ENCODE measurements at places on chromosomes 2 and 18. TPM values are rescaled to one million over a fixed set of nuclear protein-coding genes. Genes with fewer than 3 reads are reported as not detected.

DNA sequence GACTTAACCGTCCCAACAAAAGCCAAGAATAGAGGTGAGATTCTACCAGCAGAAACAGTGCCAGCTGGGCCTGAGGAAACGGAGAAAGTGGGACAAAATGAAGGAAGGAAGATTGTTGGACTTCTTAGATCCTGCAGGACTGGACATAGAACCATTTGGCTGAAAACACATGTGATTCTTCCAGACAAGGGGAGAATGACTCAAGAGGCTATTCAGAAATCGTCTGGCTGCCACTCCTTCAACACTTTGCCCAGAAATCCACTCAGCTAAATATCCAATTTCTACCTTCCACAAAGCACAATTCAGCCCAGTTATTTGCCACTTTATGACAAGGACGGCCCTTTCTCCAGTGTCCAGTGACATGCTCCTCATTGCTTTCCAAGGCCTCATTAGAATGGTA, 61.6 kb downstream of the SNORC start:
- no peak overlapping the region for H3K27ac ChIP-seq
- H3K4me1 ChIP-seq, result peaks cover 16% of the 10 kb centered on the region
- H3K36me3 ChIP-seq, result no peaks in the 10 kb centered on the region
- H3K27me3 ChIP-seq, result peaks cover 22% of the 10 kb centered on the region
- no peak overlapping the region for H3K4me3 ChIP-seq

GRCh38 chr2:3597567-3597966, 2.7 kb downstream of the COLEC11 start:
- no peaks in the 10 kb centered on the region for H3K36me3 ChIP-seq
- peaks cover 12% of the 10 kb centered on the region for H3K4me1 ChIP-seq
- H3K27me3 ChIP-seq, result no peaks in the 10 kb centered on the region
- DNase-seq, result no peak
- H3K27ac ChIP-seq, result no peak overlapping the region

DNA sequence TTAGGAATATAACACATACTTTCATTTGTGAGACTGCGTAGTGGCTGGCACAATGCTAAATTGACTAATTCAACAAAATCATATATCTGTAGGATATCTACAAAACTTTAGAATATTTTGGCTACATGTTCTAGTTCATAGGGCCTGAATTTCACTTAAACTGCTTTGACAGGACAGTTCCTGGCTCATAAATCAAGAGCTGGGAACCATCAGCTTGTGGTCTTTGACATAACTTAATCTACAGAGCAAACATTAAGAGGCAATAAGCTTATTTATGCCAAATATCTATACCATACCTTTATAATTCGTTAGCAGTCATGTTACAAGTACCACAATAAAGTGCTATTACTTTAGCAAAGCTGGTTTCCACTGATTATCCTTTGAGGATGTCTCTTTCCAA, 83.5 kb downstream of the ROCK2 start:
- no peak overlapping the region for H3K27ac ChIP-seq
- no peak overlapping the region for H3K4me3 ChIP-seq
- H3K4me1 ChIP-seq, result peaks cover 12% of the 10 kb centered on the region
- H3K36me3 ChIP-seq, result no peaks in the 10 kb centered on the region
- no peak for DNase-seq

- peaks cover 72% of the 10 kb centered on the region for H3K4me1 ChIP-seq
- H3K36me3 ChIP-seq, result no peaks in the 10 kb centered on the region
- no peaks in the 10 kb centered on the region for H3K27me3 ChIP-seq
These were observed 210.7 kb downstream of the KLHL29 start for GRCh38 chr2:23595601-23596251.

- peak overlapping the region; percentile 0 for H3K27ac ChIP-seq
- H3K27me3 ChIP-seq, result no peaks in the 10 kb centered on the region
- H3K36me3 ChIP-seq, result no peaks in the 10 kb centered on the region
- H3K4me3 ChIP-seq, result no peak overlapping the region
These were observed 92.9 kb upstream of the CYP1B1 start for GRCh38 chr2:38168710-38169480.

DNA sequence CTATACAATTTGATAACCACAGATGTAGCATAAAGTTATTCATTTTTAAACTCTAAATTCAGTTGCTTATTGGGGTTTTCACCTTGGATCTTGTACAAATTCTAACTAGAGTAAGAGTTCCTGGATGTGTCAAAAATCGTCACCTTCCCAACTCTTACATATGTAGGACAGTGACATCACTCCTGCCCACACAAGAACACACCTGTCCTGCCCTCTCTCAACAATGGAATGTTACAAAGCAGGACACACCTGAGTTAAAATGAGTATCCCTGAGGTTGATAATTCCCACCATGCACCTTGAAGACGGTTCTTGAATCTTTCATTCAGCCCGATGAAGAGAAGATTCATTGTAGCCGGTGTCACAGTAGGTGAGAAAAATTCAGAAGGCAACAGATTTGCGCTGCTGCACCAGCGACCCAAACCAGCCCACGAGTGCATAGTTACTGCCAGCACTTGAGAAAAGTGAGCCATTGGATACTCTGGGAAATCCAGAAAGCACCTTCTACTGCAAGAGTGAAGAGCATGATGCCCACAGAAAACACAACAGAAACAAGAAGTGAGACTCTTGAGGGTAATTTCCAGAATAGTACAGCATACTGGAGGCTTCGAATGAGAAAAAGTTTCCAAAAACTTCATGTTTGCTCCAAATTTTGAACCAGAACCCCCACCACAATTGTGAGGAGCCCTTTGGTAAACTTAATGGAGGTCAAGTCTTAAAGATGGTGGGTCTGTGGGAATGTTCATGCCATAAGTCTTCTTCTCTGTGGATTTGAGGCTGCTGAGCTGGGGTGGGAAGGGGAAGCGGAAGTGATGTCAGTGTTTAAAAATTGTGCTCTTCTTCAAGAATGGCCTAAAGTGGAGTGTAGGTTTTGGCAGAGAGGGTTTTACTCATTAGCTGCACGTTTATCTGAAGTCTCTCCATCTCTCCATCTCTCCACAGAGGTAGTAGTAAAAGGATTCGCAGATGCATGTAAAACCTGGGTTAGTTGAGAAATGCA, 34.7 kb upstream of the ADAM23 start:
- DNase-seq, result no peak
- no peaks in the 10 kb centered on the region for H3K27me3 ChIP-seq
- H3K27ac ChIP-seq, result no peak overlapping the region
- no peaks in the 10 kb centered on the region for H3K4me1 ChIP-seq

DNA sequence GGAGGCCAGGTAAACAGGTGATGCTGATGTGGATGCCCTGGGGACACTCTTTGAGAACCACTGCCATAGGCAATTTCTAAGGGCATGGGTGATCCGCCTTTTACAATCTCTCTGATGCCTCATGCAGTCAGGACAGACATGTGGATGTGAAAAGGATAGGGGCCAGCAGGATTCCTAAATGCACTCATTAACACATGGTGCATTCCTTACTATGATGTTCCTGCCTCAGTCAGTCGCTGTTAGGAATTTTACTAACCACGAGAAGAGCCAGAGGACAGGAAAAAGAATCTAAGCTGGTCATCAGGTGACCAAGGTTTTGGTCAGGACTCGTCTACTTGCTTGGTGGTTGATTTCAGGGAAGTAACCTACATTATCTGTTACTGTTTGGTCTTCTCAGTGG, 191.0 kb downstream of the ARL4C start:
- H3K27ac ChIP-seq, result no peak overlapping the region
- no peaks in the 10 kb centered on the region for H3K4me1 ChIP-seq
- no peak for DNase-seq
- H3K27me3 ChIP-seq, result no peaks in the 10 kb centered on the region

- DNase-seq, result no peak
- no peak overlapping the region for H3K4me3 ChIP-seq
- no peaks in the 10 kb centered on the region for H3K4me1 ChIP-seq
- no peak overlapping the region for H3K27ac ChIP-seq
- no peaks in the 10 kb centered on the region for H3K36me3 ChIP-seq
These were observed 54.5 kb upstream of the SPAG16 start for GRCh38 chr2:213229814-213230213.

DNA sequence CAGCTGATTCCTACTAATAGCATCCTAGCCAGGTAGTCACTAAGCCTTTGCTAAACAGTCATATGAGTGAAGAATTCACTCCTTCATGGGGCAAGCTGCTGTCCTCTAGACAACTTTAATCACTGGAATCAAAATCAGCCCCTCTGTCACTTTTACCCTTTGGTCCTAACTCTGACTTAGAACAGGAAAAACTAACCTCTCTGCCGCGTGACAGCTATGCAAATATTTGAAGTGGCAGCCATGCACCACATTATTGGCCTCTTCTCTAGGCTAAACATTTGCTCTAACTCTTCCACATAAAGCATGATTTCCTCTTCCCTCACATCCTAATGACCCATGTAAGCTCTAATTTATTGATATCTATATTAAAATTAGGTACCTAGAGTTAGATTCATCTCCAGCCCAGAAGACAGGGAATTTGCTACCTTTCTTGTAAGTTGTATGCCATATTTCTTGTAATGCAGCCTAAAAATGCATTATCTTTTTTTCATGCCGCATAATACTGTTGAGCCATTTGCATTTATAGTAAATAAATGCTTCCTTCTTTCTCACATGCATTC, 12.8 kb upstream of the ONECUT2 start:
- DNase-seq, result no peak
- H3K27ac ChIP-seq, result no peak overlapping the region
- H3K4me1 ChIP-seq, result no peaks in the 10 kb centered on the region
- H3K36me3 ChIP-seq, result no peaks in the 10 kb centered on the region
- no peak overlapping the region for H3K4me3 ChIP-seq

- no peak overlapping the region for H3K27ac ChIP-seq
- H3K4me3 ChIP-seq, result no peak overlapping the region
- no peaks in the 10 kb centered on the region for H3K27me3 ChIP-seq
- no peak for DNase-seq
- H3K4me1 ChIP-seq, result no peaks in the 10 kb centered on the region
- no peaks in the 10 kb centered on the region for H3K36me3 ChIP-seq
These were observed 17.3 kb upstream of the FHL2 start for GRCh38 chr2:105416156-105416555.

DNA sequence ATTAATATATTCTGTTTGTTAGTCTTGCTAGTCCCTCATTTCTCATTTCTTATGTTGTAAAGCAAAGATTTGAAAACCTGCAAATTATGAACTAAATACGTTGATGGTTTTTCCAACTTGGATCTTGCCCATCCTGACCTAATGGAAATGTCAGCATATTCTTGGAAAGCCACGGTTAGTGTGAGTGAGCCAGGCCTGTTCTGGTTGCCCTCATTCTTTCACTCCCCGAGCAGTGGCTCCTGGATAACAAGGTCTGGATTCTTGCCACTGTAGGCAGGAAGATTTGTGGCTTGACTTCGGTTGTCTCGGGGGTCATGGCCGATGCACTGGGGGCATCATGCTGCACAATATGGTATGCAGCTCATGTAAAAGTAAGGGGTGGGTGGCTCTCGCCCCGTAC, 359.1 kb downstream of the MEIS1 start:
- H3K27ac ChIP-seq, result peak overlapping the region; percentile 69
- no peaks in the 10 kb centered on the region for H3K36me3 ChIP-seq
- no peak overlapping the region for H3K4me3 ChIP-seq
- peaks cover 61% of the 10 kb centered on the region for H3K4me1 ChIP-seq
- DNase-seq, result peak; percentile 65

DNA sequence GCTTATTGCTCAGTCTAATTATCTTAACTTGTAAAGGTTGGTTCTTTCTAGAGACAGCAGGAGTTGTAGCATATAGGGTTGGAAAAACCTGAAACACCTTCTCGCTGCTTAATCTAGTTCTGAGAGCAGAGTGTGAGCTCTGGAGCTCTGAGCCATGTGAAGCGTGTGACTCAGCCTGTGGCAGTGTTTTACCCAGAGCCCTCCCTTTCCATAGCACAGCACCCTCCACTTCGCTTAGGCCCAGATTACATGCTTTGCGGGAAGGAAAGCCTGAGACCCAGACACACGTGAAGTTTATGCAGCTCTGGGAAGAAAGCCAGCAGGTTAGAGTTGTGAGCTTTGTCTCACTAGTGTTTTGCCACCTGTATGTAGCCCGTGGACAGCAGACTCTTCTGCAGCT, 74.5 kb downstream of the INPP4A start:
- peak; percentile 25 for DNase-seq
- peak overlapping the region; percentile 6 for H3K27ac ChIP-seq
- no peak overlapping the region for H3K4me3 ChIP-seq
- H3K36me3 ChIP-seq, result peaks cover 8% of the 10 kb centered on the region
- no peaks in the 10 kb centered on the region for H3K27me3 ChIP-seq

GRCh38 chr2:98474979-98475632, 30.4 kb downstream of the INPP4A start:
- peak; percentile 17 for DNase-seq
- H3K36me3 ChIP-seq, result no peaks in the 10 kb centered on the region
- no peak overlapping the region for H3K27ac ChIP-seq
- H3K4me1 ChIP-seq, result peaks cover 84% of the 10 kb centered on the region
- H3K4me3 ChIP-seq, result no peak overlapping the region
- no peaks in the 10 kb centered on the region for H3K27me3 ChIP-seq

GRCh38 chr2:229800997-229801754, 86.8 kb upstream of the DNER start:
- no peak overlapping the region for H3K4me3 ChIP-seq
- no peak for DNase-seq
- peaks cover 29% of the 10 kb centered on the region for H3K36me3 ChIP-seq
- H3K4me1 ChIP-seq, result peaks cover 3% of the 10 kb centered on the region
- H3K27me3 ChIP-seq, result no peaks in the 10 kb centered on the region

GRCh38 chr2:79630060-79630459, 117.2 kb downstream of the CTNNA2 start:
- no peak overlapping the region for H3K27ac ChIP-seq
- no peak for DNase-seq
- H3K4me1 ChIP-seq, result no peaks in the 10 kb centered on the region

GRCh38 chr2:28047681-28048080, 157.2 kb downstream of the BABAM2 start:
- no peaks in the 10 kb centered on the region for H3K36me3 ChIP-seq
- H3K4me1 ChIP-seq, result peaks cover 8% of the 10 kb centered on the region
- H3K4me3 ChIP-seq, result no peak overlapping the region

The SMPD4 gene
- total RNA-seq, result 47.9 TPM

The ABCG5 gene
- not detected for total RNA-seq

The FEV gene
- total RNA-seq, result not detected

The TXNDC2 gene
- not detected for total RNA-seq

The UGT1A10 gene
- total RNA-seq, result not detected

The CHRND gene
- total RNA-seq, result not detected

The TRIP12 gene
- total RNA-seq, result 168 TPM

The ANKRD62 gene
- not detected for total RNA-seq

All from sigmoid colon (tissue), 7 donors.